Neural progenitor cell (in vitro differentiated cells): ENCODE measurements at places on chromosomes 11 and 22.

- DNase-seq: no peak
These were observed 1.6 kb downstream of the BRD1 start for GRCh38 chr22:49825944-49826602.

DNA sequence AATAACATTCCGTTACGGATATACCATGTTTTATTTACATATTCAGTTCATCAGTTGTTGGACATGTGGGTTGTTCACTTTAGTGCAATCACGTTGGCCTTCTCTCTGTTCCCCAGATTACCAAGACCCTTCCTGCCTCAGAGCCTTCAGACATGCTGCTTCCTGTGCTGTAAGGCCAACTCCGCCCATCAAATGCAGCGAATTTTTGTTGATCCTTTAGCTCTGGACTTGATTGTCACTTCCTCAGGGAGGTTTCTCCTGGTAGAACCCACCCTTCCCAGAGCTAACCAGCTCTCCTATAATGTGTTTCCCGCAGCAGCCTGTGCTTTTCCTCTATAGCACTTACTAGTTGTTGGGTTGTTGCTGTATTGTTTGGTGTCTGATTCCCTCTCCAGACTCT is 39.4 kb downstream of the SWAP70 start:
- no peak for DNase-seq

- peak; percentile 85 for DNase-seq
These were observed 6.0 kb upstream of the SUSD2 start for GRCh38 chr22:24175160-24175808.

GRCh38 chr11:13308704-13309103 is 31.1 kb downstream of the BMAL1 start:
- DNase-seq: no peak
